ENCODE measurements at places on chromosomes 12 and 14.

DNA sequence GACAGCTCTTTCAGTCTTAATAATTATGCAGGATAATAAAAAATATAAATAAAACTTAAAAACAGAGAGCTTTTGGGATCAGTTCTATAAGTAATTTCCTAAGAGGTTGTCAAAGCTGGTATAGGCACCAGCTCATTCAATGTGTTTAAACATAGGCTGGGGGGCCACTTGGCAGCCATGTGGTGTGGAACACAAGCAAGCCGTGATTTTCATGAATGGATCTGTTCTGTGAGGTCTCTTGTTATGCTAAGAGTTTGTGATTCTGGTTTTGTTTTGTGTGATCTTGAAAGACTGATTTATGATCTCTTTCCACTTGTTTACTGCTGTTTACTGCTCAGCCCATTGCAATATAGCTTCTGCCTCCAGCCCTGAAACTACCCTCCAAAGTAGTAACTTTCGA lies 240.9 kb downstream of the FBXL14 start:
- DNase-seq, result no peak

GRCh38 chr12:45219621-45220020 lies 3.7 kb downstream of the ANO6 start:
- DNase-seq, result no peak

- DNase-seq, result no peak
Measured at GRCh38 chr12:132869551-132869950, 17.9 kb downstream of the CHFR start.

GRCh38 chr14:68977718-68978171 lies 1.4 kb downstream of the ACTN1 start:
- DNase-seq, result peak; percentile 25

DNA sequence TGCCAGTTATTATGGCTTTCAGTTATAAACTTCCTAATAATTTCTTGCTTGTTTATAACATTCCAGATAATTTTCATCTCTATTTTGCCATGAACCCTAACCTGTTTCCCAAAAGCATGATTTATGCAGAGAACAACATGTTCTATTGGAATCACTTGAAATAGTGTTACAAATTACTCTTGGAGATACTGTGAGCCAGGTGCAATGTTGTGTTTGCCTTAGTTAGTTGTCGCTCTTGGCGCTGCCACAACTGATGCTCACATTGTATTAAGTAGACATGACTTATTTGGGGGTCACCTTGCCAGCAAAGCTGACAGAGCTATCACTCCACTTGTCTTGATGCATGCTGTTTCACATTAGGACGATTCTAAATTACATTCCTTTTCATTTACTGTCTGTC lies 49.4 kb downstream of the TSPAN8 start:
- no peak for DNase-seq

DNA sequence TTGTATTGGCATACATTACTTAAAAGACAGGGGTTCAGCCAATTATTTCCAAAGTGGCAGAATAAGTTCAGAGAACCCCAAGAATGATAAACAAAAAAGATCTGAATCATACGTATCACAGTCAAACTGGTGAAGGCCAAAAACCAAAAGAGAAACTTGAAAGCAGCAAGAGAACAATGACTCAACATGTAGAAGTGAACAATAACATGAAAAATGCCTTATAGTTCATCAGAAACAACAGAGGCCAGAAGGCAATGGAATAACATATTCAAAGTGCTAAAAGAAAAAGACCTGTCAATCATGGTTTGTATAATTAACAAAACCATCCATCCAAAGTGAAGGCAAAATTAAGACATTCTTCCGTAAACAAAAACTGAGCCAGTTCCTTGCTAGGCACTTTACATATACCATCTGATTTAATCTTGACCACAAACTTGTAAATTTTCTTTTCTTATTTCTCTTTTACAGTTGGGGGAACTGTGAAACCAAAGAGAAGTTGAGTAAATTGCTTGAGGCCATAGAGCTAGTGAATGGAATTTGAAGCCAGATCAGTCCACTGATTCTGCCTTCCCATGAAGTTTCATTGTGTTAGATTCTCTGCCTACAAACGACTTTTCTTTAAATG lies 232.1 kb upstream of the SEL1L start:
- no peak for DNase-seq

- no peak for DNase-seq
Measured at GRCh38 chr12:121464331-121464730, 64.4 kb downstream of the RNF34 start.

- DNase-seq, result no peak
Measured at GRCh38 chr14:88017535-88017934, 12.6 kb downstream of the GPR65 start.

DNA sequence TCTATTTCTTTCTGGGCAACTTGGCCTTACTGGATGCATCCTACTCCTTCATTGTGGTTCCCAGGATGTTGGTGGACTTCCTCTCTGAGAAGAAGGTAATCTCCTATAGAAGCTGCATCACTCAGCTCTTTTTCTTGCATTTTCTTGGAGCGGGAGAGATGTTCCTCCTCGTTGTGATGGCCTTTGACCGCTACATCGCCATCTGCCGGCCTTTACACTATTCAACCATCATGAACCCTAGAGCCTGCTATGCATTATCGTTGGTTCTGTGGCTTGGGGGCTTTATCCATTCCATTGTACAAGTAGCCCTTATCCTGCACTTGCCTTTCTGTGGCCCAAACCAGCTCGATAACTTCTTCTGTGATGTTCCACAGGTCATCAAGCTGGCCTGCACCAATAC lies 5.3 kb downstream of the OR4N5 start:
- no peak for DNase-seq
